Progenitor cell of endocrine pancreas (in vitro differentiated cells): ENCODE measurements at places on chromosomes 12 and 14. TPM values are rescaled to one million over a fixed set of nuclear protein-coding genes. Genes with fewer than 3 reads are reported as not detected.

Gene CALCOCO1
- total RNA-seq: 89.5 and 101 TPM in 2 replicates

Gene C14orf180
- not detected in 2 replicates for total RNA-seq

- H3K4me3 ChIP-seq: peak overlapping the region; percentile 89
- peaks cover 34% of the 10 kb centered on the region for H3K4me1 ChIP-seq
- H3K27ac ChIP-seq: no peak overlapping the region
- peaks cover 9% of the 10 kb centered on the region for H3K27me3 ChIP-seq
Measured at GRCh38 chr14:75984674-75985073, 889 bp upstream of the IFT43 start.

DNA sequence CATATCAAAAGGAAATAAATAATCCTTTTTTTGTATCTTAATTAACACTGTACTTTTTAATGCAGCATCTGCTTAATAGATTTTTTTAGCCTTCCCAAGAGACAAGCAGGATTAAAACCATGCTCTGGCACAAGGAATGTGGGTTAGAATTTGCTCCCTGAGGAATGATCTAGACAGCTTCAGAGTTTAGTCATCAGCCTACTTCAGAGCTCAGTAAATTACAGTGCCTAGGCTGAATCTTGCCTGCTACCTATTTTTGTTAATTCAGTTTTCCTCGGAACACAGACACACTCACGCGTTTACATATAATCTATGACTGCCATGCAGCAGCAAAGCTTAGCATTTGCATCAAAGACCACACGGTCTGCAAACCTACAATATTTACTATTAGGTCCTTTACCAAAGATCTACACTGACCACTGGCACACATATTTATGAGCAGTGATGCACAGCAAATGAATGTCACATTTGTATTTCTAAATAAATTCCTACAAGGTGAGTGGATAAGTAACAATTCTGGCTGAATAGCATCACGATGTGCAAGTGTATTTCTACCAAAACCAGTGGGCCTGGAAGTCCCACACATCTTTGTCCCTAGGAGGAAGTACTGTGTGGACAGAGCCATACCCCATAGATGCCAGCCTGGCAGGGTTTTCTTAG lies 309.8 kb upstream of the TMEM132C start:
- no peak overlapping the region for H3K27ac ChIP-seq
- DNase-seq: no peak
- H3K36me3 ChIP-seq: no peaks in the 10 kb centered on the region

- no peak for DNase-seq
- peaks cover 4% of the 10 kb centered on the region for H3K36me3 ChIP-seq
- H3K4me3 ChIP-seq: no peak overlapping the region
- peaks cover 12% of the 10 kb centered on the region for H3K4me1 ChIP-seq
Measured at GRCh38 chr14:23055147-23055550, 2.2 kb downstream of the CDH24 start.

DNA sequence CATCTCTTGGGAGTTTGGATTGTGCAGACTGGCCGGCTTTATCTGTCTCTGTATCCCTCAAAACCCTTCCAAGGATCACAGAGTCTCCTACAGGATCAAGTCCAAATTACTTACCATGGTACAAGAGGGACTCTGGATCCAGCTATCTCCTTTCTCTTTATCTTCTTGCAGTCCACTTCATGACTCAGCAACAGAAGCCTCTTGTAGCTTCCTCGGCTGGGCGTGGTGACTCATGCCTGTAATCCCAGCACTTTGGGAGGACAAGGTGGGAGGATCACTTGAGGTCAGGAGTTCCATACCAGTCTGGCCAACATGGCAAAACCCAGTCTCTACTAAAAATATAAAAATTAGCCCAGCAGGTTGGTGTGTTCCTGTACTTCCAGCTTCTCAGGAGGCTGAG lies 189.7 kb downstream of the BCAT1 start:
- peak overlapping the region; percentile 86 for H3K27ac ChIP-seq
- no peak for DNase-seq
- no peaks in the 10 kb centered on the region for H3K36me3 ChIP-seq
- no peak overlapping the region for H3K4me3 ChIP-seq
- H3K4me1 ChIP-seq: peaks cover 52% of the 10 kb centered on the region

Gene DEPDC4
- total RNA-seq: 3.9 and 4.3 TPM in 2 replicates

Gene KCNK13
- total RNA-seq: not detected in 2 replicates

- no peaks in the 10 kb centered on the region for H3K4me1 ChIP-seq
- no peak for DNase-seq
- no peaks in the 10 kb centered on the region for H3K27me3 ChIP-seq
- H3K27ac ChIP-seq: no peak overlapping the region
Measured at GRCh38 chr12:23525450-23526072, 423.9 kb downstream of the SOX5 start.

GRCh38 chr12:14968478-14968877 lies 4.4 kb upstream of the PDE6H start:
- H3K36me3 ChIP-seq: no peaks in the 10 kb centered on the region
- H3K4me1 ChIP-seq: peaks cover 7% of the 10 kb centered on the region
- DNase-seq: no peak
- H3K4me3 ChIP-seq: no peak overlapping the region

- no peaks in the 10 kb centered on the region for H3K27me3 ChIP-seq
- no peak for DNase-seq
- no peak overlapping the region for H3K27ac ChIP-seq
- peaks cover 8% of the 10 kb centered on the region for H3K36me3 ChIP-seq
- no peak overlapping the region for H3K4me3 ChIP-seq
- peaks cover 21% of the 10 kb centered on the region for H3K4me1 ChIP-seq
Measured at GRCh38 chr12:46562625-46563225, 190.2 kb upstream of the SLC38A2 start.
